Left ventricle myocardium inferior (tissue), 1 donor: ENCODE measurements at places on chromosomes 3 and 15.
A peak's percentile ranks its signal among the peaks of the same experiment; 100 is the strongest.

DNA sequence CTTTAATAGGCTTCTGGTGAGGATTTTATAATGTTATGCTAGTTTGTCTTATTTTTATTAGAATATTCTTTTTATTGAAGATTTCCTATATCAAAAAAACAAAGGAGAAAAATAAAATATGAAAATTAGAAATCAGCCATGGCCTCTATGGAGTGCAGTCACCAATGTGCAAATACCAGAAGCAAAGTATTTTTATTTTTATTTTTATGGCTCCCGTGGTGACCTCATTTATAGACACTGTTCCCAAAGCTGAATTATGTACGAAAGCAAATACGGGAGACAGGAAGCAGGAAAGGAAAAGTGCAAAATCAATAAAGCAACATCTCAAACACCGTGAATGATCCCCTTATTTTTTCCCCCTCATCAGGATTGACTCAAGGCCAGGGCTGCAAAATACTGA is 35.1 kb downstream of the DAZL start:
- DNase-seq: no peak

GRCh38 chr3:128845119-128845777 is 34.2 kb upstream of the ACAD9 start:
- no peak for DNase-seq

- no peak for DNase-seq
These were observed 105.4 kb upstream of the TNIK start for GRCh38 chr3:171565481-171566058.

DNA sequence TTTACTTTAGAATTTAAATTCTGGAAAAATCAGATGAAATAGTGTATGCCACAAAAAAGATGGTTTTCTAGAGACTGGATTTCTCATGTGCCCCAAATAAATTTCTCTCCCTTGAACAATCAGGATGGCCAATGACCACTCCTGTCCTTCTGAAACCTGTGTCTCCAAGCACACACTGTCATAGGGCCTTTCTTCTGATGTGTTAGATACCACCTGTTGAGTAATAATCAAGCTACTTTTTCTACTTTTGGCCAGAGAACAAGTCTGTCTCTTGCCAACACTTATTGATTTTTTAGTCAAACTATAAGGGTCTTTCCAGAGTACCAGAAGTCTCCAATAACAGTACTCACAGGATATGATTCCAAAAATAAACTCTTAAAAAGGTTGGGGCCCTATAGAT is 16.1 kb upstream of the TFG start:
- DNase-seq: no peak

GRCh38 chr15:95300958-95301357 is 1029.5 kb upstream of the NR2F2 start:
- no peak for DNase-seq

GRCh38 chr3:79354179-79354688 is 413.6 kb downstream of the ROBO1 start:
- no peak for DNase-seq

GRCh38 chr3:97930018-97930417 is 42.2 kb downstream of the RIOX2 start:
- DNase-seq: no peak

DNA sequence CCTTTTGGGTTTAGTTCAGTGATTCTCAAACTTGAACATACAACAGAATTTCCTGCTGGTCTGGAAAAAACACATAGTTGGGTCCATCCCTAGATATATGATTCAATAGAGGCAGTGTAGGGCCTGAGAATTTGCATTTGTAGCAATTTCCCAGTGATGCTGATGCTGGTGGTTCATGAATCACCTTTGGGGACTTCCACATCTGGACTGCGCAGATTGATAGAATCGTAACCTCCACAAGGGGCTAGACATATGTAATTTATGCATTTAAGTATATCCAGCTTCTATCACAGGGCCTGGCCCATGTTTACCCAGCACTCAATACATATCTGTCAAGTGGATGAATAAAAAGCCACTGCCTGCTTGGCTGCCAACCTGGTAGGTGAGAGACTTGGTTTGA is 33.8 kb upstream of the SUCLG2 start:
- DNase-seq: no peak

DNA sequence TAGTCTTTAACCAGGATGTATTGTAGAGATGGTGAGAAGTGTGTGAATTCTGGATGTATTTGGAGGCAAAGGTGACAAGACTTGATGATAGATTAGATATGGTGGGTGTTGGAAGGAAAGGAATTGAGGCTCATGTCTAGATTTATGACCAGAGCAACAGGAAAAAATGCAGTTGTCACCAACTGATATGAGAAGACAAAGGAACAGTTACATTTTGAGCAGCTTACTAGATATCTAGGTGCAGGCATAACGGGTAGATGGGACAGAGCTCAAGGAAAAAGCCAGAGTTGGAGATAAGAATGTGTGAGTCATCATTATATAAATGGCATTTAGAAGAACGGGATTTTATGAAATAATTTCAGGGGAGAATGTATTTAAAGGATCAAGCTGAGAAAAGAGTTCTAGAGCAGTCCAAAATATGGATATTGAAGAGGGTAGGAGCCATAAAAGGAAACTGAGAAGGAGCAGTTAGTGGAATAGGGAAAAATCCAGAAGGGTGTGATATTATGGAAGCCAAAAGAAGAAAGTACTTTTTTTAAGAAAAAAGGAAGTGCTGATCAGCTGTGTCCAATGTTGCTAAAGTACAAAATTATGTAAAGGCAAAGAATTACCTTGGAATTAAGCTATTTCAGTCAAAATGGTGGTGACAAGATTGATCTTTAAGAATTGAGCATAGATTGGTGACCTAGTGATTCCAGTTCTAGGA is 262.5 kb downstream of the CGGBP1 start:
- DNase-seq: no peak

DNA sequence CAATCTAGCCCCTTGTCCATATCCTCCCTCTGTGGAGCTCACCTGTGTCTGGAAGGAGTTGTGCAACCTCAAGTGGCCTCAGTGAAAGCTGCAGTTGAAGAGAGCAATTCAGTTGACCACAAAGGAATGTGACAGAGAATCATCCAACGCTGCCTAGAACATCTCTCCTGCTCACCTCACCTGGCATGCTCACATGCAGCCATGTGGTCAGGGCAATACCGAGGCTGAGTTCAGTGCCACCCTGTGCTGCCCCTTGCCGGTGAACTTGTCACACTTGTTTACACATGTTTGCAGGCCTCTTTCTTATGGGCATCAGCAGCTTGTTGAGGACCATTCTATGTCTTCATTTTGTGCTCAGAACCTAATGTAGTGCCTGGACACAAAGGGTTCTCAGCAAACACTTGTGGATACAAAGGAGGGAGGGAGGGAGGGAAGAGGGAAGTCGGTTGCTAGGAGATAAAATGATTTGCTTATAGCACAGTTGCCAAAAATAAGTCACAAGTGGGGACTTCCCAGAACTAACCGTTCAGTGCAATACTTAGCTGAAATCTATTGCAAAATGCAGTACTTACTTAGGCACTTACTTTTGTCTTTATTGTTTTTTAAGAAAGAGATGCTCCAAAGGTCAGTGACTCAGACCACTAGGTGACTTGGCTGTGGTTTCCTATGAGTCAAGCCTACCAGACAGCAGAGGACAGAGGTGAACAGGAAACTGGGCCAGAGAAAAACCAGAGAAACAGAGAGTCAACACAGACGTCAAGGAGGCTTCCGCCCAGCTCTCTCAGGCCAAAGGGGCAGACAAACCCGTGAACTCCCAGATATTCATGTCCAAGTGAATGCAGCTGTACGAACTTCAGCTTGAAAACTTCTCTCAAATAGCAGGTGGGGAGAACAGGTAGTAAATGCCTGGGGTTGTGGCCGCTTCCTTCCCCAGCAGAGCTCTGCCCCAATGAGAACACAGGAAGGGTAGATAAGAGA is 227.8 kb upstream of the CTNNB1 start:
- peak; percentile 49 for DNase-seq

DNA sequence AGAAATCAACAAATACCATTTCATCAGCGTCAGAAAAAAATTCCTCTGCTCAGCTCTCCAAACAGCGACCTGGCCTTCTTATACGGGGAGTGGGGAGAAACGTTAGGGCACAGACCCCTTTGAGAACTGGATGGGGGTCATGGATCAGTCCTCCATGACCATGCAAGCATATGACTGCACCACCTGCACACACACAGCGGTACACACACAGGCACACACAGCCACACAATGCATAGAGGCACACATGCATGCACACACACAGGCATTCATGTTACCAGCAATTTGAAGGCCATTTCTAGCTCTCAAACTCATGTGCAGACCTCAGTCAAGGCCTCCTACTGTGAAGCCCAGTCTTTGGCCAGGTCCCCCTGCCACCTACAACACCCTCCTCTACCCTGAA is 50.2 kb downstream of the SLC41A3 start:
- no peak for DNase-seq

DNA sequence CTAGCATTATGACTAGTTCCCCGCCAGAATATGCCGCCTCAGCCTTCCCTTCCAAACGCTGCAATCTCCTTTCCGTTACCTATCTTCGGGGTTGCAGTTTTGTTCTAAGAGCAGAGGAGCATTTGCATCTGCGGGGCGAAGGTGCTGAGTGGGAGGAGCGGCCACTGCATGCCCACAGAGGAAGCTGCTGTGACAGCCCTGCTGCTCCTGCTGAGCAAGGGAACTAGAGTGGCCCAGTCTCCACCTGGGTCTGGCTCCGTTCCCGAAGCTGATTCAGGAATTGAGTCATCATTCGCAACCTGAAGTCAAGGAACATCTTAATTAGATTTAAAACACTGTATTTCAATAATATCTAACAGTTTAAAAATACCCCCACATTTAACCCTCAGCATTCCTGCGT is 98.2 kb upstream of the TJP1 start:
- no peak for DNase-seq

GRCh38 chr3:59677747-59678702 is 628.2 kb upstream of the CFAP20DC start:
- no peak for DNase-seq

DNA sequence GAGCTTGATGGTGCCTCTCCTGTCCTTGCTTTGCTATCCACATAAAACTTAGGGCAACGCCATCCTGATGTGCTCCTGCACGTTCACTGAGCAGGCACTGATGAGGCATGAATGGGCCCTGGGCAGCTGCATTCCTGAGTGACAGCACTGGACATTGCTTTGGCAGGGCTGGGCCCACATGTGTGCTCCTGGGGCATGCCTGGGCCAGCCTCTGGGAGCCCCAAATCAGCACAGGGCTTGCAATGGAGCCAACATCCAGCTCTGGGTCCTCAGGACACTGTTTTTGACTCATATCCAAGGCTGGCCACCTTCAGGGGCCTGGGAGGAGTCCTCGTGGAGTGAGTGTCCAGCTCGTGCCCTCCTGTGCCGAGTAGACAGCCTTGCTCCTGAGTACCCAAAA is 5.9 kb upstream of the TKT start:
- no peak for DNase-seq

- DNase-seq: no peak
These were observed 19.0 kb upstream of the ACOX2 start for GRCh38 chr3:58556001-58556400.

DNA sequence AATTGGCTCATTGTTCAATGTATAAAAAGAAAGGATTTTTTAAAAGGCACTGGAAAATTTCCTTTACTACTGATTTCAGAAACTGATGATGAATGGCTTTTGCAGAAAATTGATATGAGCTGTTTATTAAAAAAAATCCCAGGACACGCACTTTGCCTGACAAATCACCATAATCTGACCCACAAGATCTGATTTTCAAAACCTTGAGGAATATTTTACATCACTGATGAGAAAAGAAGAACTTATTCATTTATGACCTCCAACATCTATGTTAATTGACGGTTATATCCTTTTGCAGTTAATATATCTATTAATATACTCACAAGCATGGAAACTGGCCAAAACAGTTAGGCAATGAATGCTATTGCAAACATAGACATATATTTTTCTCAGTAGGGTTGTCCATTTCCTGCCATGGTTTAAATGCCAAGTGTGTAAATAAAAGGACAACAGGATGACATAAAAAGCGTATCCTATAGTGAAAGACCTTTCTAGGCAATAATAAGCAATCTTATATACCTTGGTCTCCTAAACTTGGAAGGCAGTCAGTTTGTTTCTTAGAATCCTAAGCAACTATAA is 109.7 kb upstream of the SLC7A14 start:
- no peak for DNase-seq

GRCh38 chr3:98259-98654 is 98.3 kb upstream of the CHL1 start:
- DNase-seq: no peak

GRCh38 chr3:48426944-48427629 is 2.8 kb downstream of the PLXNB1 start:
- DNase-seq: no peak

GRCh38 chr15:48466079-48466478 is 134.8 kb downstream of the DUT start:
- DNase-seq: no peak

GRCh38 chr15:87881026-87881425 is 375.5 kb downstream of the NTRK3 start:
- DNase-seq: no peak

DNA sequence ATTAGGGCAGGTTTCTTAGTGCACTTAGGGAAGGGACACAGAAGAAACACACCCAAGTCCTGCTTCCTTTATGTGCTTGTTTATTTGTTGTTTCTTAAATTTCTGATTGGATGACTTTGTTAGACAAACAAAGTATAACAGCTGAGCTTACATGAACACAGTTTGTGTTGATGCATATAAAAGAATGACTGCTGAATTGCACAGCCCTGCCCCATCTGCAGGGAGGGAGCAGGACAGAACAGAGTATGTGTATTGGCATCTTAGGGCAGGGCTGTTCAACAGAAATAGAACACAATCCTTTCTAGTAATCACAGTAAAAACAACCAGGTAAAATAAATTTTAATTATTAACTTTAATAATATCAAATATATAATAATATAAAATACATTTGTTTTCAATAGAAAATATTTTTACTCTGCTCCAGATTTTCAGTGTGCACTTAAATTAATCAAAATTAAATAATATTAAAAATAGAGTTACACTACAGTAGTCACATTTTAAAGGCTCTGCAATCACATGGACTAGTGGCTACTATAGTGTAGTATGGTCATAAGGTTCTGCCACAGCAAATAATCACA is 198.4 kb downstream of the ZNF621 start:
- no peak for DNase-seq

GRCh38 chr3:9563851-9564250 is 10.2 kb upstream of the LHFPL4 start:
- DNase-seq: no peak

DNA sequence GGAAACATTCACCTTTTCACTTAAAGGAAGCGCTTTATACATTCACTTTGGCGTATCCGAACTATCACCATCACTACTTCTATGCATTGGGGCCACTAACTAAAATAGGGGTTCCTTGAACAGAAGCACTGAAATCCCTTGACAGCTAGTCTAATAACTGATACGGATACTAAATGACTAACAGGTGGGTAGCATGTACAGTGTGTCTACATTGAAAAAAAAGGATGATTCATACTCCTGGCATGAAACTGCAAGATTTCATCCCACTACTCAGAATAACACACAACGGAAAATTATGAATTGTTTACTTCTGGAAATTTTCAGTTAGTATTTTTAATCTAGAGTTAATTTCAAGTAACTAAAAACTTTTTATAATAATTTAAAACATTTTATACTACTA is 96.7 kb downstream of the SMARCC1 start:
- DNase-seq: no peak
